Stimulated activated CD8-positive, alpha-beta memory T cell treated with anti-CD3 and anti-CD28 coated beads, Interleukin-15, amount 100 ng/mL, for 1 hour (primary cell): ENCODE measurements at places on chromosomes 6 and 20.

- DNase-seq = no peak
Observed at GRCh38 chr20:44651684-44652423, at the start of gene ADA. TSS of gene ADA (minus strand) at chr20:44651699. CDS start at chr20:44651607, 92 bp downstream.

GRCh38 chr6:81253821-81254220, 498.7 kb downstream of the TENT5A start:
- no peak for DNase-seq

DNA sequence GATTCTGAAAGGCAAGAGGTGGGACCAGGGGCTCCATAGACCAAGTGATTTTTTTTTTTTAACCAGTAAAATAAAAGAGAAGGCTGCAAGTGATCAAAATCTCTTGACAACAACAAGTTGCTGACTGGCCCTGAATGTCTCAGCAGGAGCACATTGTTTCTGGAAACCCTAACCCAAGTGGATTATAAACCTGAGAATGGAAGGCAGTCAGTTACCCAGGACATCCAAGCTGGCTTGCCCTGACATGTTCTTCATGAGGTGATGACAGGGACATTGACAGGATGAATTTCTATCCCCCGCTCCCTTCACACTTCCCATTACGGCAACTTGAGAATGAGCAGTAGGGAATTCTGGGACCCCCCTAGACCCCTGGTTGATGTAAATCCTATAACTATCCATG, 49.6 kb upstream of the RIPOR2 start:
- no peak for DNase-seq

DNA sequence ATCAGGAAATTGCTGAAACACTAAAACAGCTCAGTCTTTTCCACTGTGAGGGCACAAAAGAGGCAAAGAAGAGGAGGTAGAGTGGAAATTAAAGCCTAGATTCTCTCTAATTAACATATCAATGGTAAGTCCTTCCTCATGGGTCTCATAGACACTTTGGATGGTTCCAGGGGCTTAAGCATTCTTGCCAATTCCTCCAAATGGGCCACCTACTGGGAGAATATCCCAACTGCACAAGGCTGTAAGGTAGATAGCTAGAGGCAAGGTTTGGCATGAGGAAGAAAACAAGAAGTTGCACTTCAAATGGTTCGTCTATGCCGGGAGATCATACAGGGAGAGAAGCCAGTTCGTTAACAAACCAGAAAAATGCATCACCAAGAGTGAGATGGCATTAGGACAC, 107.6 kb upstream of the KHDRBS2 start:
- DNase-seq = no peak

- DNase-seq = no peak
Observed at GRCh38 chr6:167711768-167712730, 114.7 kb upstream of the AFDN start.
